ENCODE measurements at places on chromosomes 5 and 9.

GRCh38 chr9:96048104-96048955, 172.8 kb downstream of the ERCC6L2 start:
- DNase-seq = no peak

DNA sequence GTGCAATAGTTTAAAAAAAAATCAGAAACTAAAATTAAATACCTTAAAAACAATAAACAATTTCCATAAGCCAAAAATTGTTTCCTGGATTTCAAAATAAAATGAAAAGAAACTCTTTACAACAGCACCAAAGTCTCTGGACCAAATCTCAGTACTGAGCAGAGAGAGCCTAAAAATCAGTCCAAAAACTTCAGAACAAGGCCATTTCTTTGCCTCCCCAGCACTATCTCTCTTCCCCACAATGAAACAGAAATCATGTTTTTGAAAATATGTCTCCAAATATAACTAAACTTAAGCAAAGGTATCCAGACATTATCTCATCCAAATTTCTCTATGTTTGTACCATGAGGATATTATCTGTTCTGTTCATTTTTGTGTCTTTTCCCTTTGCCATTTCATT, 1.0 kb downstream of the FREM1 start:
- no peak for DNase-seq

DNA sequence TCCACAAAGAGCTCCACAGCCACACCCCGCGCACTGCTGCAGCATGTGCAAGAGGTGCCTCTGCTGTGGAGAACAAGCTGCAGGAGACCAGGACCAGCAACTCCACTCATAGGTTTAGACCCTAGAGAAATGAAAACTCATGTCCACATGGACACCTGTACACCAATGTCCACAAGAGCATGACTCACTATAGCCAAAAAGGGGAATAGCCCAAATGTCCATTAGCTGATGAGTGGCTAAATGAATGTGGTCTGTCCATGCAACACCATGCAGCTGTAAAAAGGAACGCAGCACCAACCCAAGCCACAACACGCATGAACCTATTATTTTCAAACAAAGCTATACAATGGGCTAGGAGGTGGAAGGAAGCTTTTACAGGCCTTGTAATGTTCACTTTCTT, 18.1 kb downstream of the DYNC2I2 start:
- DNase-seq = no peak

DNA sequence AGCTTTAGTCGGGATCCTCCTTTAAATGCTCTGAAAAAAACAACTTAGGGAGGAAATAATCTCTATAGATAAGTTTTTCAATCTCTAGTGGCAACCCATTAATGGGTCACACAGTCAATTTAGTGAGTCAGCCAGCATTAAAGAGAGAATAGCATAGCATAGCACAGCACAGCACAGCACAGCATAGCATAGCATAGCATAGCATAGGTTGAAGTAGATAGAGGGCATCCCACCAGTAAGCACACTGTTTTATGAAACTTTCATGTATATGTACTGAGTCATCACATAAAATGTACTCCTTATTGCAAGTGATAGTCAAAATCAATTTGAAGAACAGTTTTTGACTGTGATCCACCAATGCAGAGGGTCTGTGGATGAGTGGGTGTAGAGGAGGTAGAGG, 522.9 kb downstream of the CCDC171 start:
- DNase-seq = no peak

GRCh38 chr5:125401724-125402622, 655.5 kb upstream of the ZNF608 start:
- no peak for DNase-seq

GRCh38 chr9:18274693-18275092, 199.3 kb upstream of the ADAMTSL1 start:
- DNase-seq = no peak

DNA sequence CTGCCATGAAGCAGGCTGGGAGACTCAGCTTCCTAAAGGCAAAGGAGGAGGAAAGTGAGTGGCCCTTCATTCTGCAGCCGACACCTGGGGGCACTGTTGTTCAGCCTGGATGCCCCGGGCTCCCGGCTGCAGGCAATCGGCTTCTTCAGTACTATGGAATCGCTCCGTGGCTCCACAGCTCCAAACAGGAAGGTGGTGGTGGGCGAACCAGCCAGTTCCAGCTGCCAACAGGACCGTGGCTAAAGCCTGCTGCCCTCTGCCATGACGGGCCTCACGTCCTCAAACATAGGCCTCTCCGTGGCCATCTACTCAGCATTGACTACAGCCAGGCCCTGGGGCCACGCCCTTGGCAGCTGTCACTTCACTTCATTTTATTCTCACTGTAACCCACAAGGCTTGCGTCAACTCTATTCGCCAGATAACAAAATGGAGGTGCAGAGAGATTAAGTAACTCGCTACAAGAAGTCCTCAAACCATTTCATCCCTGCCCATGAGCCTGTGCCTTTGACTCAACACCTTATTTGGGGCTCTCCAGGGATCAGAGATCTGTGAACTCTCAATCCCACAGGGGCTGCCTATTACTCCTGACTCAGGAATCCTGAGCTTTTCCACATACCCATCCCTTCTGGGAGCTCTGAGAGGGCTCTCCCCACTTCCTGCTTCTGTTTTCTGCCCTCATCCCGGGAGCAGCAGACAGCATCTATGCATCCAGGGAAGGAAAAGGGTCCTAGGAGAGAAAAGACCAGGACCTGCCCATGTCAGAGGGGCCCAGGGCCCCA, 38.0 kb downstream of the PAX5 start:
- peak; percentile 43 for DNase-seq

DNA sequence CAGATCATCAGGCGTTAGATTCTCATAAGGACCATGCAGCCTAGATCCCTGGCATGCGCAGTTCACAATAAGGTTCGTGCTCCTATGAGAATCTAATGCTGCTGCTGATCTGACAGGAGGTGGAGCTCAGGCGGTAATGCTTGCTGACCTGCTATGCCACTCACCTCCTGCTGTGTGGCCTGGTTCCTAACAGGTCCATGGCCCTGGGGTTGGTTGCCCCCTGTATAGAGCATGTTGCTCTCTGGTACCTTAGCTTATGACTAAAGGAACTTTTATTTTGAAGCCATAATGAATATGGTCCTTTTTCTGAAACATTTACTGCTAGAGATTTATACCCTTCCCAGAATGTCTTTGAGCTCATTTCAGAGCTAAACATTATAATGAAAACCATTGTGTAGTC, 3.1 kb downstream of the MAN2A1 start:
- no peak for DNase-seq

DNA sequence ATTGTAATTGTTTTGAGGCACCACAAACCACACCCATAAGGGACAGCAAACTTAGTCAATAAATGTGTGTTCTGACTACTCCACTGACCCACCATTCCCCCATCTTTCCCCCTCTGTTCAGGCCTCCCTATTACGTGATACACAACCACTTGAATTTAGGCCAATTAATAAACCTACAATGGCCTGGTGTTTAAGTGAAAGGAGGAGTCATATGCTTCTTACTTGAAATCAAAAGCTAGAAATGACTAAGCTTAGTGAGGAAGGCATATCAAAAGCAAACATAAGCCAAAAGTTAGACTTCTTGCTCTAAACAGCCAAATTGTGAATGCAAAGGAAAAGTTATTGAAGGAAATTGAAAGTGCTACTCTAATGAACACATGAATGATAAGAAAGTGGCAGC, 14.6 kb downstream of the ZBTB43 start:
- no peak for DNase-seq

GRCh38 chr5:172561151-172561550, 79.9 kb upstream of the NEURL1B start:
- no peak for DNase-seq

GRCh38 chr5:167964529-167964928, 326.9 kb upstream of the WWC1 start:
- no peak for DNase-seq

DNA sequence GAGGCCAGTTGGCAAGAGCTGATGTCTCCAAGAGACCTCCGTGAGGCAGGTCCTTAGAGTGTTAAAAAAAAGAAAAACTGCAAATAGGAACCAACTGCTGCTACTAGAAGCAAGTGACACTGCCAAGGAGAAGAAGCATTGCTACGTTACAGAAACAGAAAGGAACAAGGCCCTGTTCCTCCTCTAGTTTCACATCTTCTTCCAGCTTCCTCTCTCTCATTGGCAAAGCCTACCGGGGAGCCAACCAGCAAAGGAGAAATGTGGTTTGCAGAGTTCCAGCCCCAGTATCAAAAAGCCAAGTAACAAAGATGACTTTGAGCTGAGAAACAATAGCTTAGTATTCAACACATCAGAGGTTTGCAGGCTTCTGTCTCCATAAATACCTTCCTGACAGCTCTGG, 145.9 kb downstream of the PRELID2 start:
- no peak for DNase-seq

GRCh38 chr9:16377311-16377710, 493.2 kb downstream of the BNC2 start:
- DNase-seq = no peak

DNA sequence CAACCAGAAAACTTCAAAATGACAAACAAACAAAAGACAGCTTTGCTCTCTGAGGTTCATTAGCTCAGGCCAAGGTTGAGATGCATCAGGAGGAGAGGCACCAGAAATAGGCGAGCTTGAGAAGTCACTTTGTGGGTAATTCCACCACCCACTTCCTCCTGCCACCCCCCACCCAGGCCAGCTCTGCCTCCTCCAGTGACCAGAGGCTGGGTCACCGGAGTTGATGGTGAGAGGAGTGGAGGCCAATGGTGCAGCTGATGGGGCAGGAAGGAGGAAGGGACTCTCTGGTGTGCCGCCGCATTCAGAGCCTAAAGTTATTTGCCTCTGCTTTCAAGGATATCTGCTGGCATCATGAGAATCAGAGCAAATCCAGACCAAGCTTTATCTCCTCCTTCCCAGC, 73.8 kb upstream of the ASTN2 start:
- no peak for DNase-seq

GRCh38 chr9:24841993-24842392, 296.3 kb upstream of the IZUMO3 start:
- no peak for DNase-seq

DNA sequence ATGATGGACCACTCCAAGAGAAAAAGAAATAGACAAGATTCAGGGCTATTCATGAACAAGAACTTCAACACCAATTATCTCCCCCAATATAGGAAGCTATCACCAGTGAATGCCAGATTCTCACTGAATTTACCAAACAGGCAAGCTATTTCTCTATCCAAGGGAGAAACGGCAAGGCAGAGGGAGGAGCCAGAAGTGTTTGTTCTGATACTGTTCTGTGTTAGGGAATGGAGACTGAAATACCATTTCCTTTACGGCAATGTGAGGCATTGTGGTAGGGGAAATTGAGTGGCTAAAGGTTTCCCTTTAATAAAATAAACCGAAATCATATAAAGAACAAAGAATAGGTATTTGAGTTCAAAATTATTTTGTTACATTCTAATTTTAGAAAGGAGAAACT, 68.0 kb upstream of the ALDH1A1 start:
- DNase-seq = no peak

- DNase-seq = no peak
Observed at GRCh38 chr9:14250794-14251153, 63.2 kb downstream of the NFIB start.

GRCh38 chr5:55868846-55869245, 17.7 kb downstream of the IL31RA start:
- no peak for DNase-seq

- no peak for DNase-seq
Observed at GRCh38 chr9:135792268-135793128, 90.5 kb downstream of the KCNT1 start.

DNA sequence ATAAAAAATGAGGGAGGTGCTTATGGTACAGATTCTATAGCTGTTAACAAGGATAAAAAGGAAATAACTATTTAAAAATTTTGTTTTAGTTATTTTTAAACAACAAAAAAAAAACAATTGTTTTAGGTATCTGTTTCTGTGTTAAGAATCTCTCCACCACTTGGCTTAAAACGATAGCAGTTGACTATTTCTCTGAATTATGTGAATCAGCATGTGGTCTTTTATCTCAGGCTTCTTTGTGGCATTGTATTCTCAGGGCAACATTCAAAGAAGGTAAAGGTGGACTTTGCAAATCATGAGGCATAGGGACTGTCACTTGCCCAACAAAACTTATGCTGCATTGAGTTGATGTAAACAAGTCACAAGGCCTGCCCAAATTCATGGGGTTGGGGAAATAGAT, 55.2 kb downstream of the ERBIN start:
- no peak for DNase-seq

GRCh38 chr9:116604251-116604650, 82.9 kb upstream of the TRIM32 start:
- DNase-seq = no peak

DNA sequence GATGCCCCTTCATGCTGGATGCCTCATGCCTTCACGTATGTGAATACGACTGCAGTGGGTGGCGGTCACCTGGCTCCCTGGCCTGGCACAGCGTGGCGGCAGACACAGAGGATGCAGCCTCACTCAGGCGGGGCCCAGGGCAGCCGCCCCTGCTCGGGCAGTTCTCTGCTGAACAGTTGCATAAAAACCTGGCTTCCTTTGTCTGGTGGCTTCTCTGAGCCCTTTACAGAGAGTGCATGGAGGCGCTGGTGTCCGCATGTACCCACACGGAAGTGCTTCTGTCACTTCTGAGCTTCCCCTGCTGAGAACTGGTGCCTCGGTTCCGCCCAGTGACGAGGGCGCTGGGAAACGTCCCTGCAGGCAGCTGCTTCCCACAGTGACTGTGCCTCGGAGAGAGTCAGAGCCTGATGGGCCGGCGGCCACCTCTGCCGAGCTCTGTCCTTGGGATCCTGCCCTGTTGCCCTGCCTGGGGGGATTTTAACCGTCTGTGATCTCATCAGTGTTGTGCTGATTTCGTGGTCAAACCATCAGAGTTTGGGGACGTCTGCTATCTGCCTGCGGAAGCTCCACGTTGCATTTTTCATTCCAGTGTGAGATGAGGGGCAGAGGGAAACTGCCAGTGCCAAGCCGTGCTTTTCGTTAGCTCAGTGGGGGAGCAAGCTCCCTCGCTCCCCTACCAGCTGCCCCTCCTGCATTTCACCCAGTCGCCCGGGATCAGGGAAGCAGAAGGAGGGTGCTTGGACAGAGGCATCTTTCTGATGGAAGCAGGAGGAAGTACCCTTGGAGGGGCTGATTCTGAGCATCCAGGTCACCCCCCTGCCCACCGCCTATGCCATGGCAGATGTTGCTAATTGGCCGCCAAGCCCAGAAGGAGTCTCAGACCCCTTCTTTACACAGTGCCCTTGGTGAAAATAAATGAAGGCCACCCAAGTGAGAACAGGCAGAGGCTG, 153.0 kb upstream of the COL5A1 start:
- no peak for DNase-seq

- DNase-seq = no peak
Observed at GRCh38 chr5:38651806-38652205, 95.4 kb upstream of the LIFR start.

DNA sequence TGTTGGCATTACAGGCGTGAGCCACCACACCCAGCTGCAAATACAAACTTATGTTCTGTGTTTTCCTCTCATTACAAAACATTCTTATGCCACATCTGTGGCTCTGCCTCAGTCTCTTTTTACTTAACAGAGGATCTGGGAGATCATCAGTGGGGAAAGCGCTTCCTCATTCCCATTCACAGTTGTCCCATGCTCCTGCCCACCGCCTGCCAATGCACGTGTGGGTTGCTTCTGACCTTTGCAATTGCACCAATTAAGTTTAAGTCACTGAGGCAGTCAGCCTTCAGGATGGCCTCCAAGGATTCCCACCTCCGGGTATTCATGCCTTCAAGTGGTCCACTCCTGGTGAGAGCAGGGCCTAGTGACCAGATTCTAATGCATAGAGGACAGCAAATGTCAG, 34.9 kb upstream of the EEIG1 start:
- DNase-seq = no peak

Measured in T-helper 9 cell (primary cell).